PC-3 (cell line): ENCODE measurements at places on chromosomes 3 and 15. TPM values are rescaled to one million over a fixed set of nuclear protein-coding genes. Genes with fewer than 3 reads are reported as not detected.
A peak's percentile ranks its signal among the peaks of the same experiment; 100 is the strongest.

GRCh38 chr3:152156880-152157279, 111.8 kb upstream of the MBNL1 start:
- H3K4me3 ChIP-seq: no peak overlapping the region
- peaks cover 24% of the 10 kb centered on the region for H3K4me1 ChIP-seq
- no peak overlapping the region for H3K27ac ChIP-seq
- no peaks in the 10 kb centered on the region for H3K36me3 ChIP-seq
- H3K27me3 ChIP-seq: no peaks in the 10 kb centered on the region

DNA sequence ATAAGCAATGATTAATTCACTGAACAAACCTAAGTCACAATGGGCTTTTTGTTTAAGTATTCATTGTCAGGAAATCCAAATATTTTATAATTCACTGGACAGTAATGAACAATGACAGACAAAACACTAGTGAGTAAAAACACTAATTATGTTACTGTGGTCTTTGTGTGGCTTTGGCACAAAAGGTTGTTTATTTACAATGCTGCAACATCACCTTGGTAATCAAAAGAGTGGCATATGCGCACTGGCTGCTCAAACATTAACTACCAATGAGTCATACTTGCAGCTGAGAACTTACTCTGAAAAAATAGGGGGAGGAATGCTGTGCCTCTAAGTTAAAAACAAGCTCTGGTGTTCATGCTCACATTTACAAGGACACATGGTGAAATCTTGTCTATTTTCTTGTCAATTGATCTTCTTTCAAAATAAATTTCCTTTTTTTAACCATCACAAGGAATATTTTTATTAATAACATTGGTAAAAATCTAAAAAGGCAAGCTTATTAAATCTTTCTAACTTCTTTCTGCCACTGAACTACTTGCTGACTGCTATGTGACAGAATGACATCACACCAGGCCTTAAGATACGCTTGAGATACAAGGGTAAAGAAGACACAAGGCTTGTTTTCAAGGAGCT, 85.2 kb upstream of the PPIB start:
- peak; percentile 87 for DNase-seq
- H3K27me3 ChIP-seq: no peaks in the 10 kb centered on the region
- peak overlapping the region; percentile 49; the same call in 1 of the 2 replicates for H3K4me3 ChIP-seq
- H3K27ac ChIP-seq: peak overlapping the region; percentile 95

DNA sequence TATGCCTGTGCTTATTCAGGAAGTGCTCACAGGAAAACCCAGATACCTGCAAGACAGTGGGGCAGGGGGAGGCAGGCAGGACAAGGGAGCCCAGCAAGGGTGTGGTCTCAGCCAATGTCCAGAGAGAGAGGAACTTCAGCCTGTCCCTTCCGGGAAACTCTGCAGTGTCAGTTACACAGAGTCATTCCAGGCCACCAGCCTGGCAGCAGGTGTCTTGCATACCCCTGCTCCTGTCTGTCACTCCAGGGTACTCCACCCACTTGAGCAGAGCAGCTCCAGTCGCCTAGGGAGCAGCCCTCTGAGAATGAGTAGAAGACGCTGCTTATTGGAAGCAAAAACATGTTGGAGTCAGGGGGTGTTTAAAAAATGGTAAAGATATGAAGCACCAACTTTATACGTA, 431.2 kb upstream of the RGMA start:
- 0 out of 2 replicates have a peak, but pooled peaks cover 10% of the 10 kb centered on the region for H3K27me3 ChIP-seq
- no peaks in the 10 kb centered on the region for H3K36me3 ChIP-seq
- no peak overlapping the region for H3K4me3 ChIP-seq
- no peak overlapping the region for H3K27ac ChIP-seq
- no peak for DNase-seq

DNA sequence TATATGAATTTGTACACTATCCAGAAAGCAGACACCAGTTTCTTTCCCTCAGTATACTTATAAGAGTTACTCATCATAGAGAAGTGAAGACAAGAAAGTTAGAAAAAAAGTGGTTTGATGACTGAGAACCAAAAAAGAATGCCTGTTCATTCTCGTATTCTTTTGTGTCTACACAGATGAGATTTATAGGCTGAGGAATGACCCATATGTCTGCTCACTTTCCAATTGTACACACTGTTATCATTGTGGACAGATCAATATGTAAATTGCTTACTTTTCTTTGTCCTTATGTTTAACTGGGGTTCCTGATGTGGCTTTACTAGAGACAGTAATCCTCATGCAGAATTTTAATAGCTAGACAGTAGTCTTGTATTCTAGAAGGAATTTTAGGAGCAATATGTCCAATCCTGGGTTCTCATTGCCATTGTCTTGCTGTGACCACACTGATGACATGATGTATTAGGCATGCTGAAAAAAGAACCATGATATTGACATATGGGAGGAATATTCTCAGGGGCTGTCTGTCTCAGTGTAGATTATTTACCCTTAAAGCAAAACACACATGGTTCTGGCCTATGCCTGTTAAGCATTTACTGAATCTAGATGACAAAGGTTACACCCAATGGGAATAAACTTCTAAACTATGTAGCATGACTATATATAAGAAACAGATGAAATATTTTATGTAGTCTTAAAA, 669.7 kb downstream of the ROBO1 start:
- no peaks in the 10 kb centered on the region for H3K4me1 ChIP-seq
- no peak for DNase-seq

DNA sequence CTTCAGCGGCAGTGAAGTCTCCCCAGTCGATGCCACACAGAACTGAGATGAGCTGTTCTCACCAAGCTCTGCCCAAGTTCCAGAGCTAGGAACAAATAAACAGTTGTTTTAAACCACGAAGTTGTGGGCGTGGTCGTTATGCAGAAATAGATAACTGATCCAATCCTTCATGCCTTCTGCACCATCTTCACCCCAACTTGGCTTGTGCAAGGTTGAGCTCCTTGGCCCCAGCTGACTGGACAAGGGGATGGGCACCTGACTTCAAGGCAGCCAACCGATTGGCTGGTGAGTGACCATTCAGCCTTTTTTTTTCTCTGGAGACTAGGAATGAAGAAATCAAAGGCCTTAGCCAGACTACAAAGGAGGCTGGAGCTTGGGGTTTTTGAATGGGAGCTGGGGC, 23.9 kb downstream of the LINGO1 start:
- no peaks in the 10 kb centered on the region for H3K4me1 ChIP-seq
- H3K36me3 ChIP-seq: no peaks in the 10 kb centered on the region
- no peak overlapping the region for H3K4me3 ChIP-seq
- DNase-seq: no peak
- H3K27me3 ChIP-seq: no peaks in the 10 kb centered on the region

- no peaks in the 10 kb centered on the region for H3K27me3 ChIP-seq
- DNase-seq: no peak
- H3K4me3 ChIP-seq: no peak overlapping the region
- H3K36me3 ChIP-seq: 0 out of 2 replicates have a peak, but pooled peaks cover 9% of the 10 kb centered on the region
These were observed 20.5 kb downstream of the CD47 start for GRCh38 chr3:108070356-108070755.

GRCh38 chr15:75117993-75118392, 83.7 kb upstream of the C15orf39 start:
- no peak for DNase-seq
- no peaks in the 10 kb centered on the region for H3K27me3 ChIP-seq
- peaks cover 12% of the 10 kb centered on the region; the same call in 1 of the 2 replicates for H3K4me1 ChIP-seq
- H3K4me3 ChIP-seq: no peak overlapping the region

- no peaks in the 10 kb centered on the region for H3K36me3 ChIP-seq
- no peak overlapping the region for H3K27ac ChIP-seq
- H3K27me3 ChIP-seq: no peaks in the 10 kb centered on the region
- DNase-seq: no peak
- H3K4me3 ChIP-seq: no peak overlapping the region
These were observed 18.1 kb upstream of the ZBED2 start for GRCh38 chr3:111613294-111613693.

GRCh38 chr3:110755345-110755744, 316.3 kb upstream of the NECTIN3 start:
- no peaks in the 10 kb centered on the region for H3K36me3 ChIP-seq
- H3K27me3 ChIP-seq: no peaks in the 10 kb centered on the region
- H3K4me1 ChIP-seq: no peaks in the 10 kb centered on the region
- DNase-seq: no peak
- H3K4me3 ChIP-seq: no peak overlapping the region

GRCh38 chr15:48544778-48545177, 100.7 kb downstream of the FBN1 start:
- H3K27ac ChIP-seq: no peak overlapping the region
- no peaks in the 10 kb centered on the region for H3K36me3 ChIP-seq
- no peaks in the 10 kb centered on the region for H3K27me3 ChIP-seq
- H3K4me3 ChIP-seq: no peak overlapping the region
- peaks cover 8% of the 10 kb centered on the region; the same call in 1 of the 2 replicates for H3K4me1 ChIP-seq

GRCh38 chr3:193665370-193665989, 72.5 kb downstream of the OPA1 start:
- H3K36me3 ChIP-seq: peaks cover 56% of the 10 kb centered on the region; the same call in 1 of the 2 replicates
- DNase-seq: peak; percentile 63
- H3K4me1 ChIP-seq: no peaks in the 10 kb centered on the region
- no peaks in the 10 kb centered on the region for H3K27me3 ChIP-seq
- no peak overlapping the region for H3K4me3 ChIP-seq

Gene EHHADH
- total RNA-seq: 6.6 and 7.1 TPM in 2 replicates

DNA sequence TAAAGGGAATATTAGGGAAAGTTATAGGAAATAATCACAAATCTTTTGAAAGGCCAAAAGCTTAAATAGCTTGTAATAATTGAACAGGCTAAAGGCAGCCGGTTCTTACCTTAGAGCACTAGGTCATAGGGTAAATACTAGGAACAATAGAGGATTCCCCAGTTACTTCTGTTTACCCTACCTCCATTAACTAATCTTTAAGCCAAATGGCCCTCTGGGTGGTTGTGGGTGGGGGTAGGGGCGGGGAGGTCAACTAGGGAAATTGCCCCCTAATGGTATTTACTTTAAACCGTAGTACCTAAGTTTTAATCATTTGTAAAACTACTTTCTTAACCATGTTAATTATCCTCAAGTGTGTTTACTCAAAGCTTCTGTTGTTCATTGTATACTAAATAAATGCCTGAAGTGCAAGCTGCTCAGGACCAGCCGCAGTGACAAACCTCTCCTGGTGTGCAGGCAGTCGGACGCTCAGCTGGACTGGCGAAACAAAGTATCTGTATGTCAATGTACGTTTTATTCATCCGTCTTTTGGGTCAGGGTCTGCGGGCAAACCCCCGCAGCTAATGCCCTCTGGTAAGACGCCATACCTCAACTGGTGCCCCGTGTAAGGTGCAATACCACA, 18.9 kb downstream of the MAGEL2 start:
- H3K4me1 ChIP-seq: no peaks in the 10 kb centered on the region
- no peak for DNase-seq
- H3K27me3 ChIP-seq: no peaks in the 10 kb centered on the region

GRCh38 chr15:96329403-96329981, 1.0 kb upstream of the NR2F2 start:
- H3K4me1 ChIP-seq: peaks cover 32% of the 10 kb centered on the region
- peak overlapping the region; percentile 91 for H3K27ac ChIP-seq
- peak overlapping the region; percentile 85 for H3K4me3 ChIP-seq
- H3K27me3 ChIP-seq: no peaks in the 10 kb centered on the region

Gene SAMMSON
- total RNA-seq: not detected in 2 replicates

- no peak overlapping the region for H3K4me3 ChIP-seq
- H3K27me3 ChIP-seq: no peaks in the 10 kb centered on the region
- no peaks in the 10 kb centered on the region for H3K4me1 ChIP-seq
These were observed 10.0 kb upstream of the ELP6 start for GRCh38 chr3:47523310-47524073.

DNA sequence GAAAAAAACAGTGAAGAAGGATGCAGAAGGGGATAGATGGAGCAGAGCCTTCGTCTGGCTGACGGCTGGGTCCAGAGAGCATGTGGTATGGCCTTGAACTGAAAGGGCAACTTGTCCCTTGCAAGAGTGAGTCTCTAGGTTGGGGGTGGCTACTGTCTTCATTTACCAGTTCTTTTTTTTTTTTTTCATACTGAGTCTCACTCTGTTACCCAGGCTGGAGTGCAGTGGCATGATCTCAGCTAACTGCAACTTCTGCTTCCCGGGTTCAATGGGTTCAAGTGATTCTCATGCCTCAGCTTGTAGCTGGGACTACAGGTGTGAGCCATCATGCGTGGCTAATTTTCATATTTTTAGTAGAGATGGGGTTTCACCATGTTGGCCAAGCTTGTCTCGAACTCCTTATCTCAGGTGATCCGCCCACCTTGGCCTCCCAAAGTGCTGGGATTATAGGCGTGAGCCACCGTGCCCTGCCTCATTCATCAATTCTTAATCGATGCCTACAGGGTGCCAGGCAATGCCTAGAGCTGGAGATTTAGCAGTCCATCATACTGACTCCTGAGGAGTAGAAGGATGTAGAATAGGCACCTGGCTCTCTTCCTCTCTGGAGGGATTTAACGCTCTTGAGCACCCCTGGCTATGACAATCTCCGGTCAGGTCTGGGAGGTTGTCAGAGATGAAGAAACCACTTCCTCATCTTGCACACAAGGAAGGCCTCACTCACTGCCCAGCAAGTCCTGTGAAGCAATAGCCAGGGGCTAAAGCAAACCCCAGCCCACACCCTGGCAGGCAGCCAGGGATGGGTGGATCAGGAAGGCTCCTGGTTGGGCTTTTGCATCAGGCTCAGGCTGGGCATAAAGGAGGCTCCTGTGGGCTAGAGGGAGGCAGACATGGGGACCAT, at the start of gene CAMP:
CAMP (plus strand) TSS at position 880 of the 898 bp plus-strand sequence; CDS start at position 897, 17 bp downstream.
- H3K36me3 ChIP-seq: no peaks in the 10 kb centered on the region
- H3K27me3 ChIP-seq: no peaks in the 10 kb centered on the region
- peaks cover 12% of the 10 kb centered on the region for H3K4me1 ChIP-seq

DNA sequence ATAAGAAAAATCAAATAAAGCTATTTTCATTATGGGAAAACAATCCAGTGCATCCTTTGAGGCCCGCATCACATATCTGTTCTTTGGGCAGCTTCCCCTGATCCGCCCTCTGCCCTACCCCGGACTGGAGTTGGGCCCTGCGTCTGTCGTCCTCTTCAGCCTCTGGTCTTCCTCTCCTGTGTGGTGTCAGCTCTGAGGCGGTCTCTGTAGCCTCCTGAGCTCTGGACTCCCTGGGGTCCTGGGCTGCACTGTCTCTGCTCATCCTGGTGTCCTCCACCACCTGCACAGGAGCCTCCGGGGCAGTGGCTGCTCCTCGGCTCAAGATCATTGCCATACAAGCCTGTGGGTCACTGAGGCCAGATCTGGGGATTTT, 7.4 kb upstream of the SNX22 start:
- H3K36me3 ChIP-seq: no peaks in the 10 kb centered on the region
- H3K27ac ChIP-seq: no peak overlapping the region
- H3K4me1 ChIP-seq: no peaks in the 10 kb centered on the region

Gene FHIT
- total RNA-seq: 1.2 and 3.6 TPM in 2 replicates

Gene HHLA2
- not detected in 2 replicates for total RNA-seq

Gene ZIC1
- not detected in 2 replicates for total RNA-seq

GRCh38 chr15:100208921-100209603, 132.7 kb downstream of the ADAMTS17 start:
- no peak for DNase-seq
- peaks cover 11% of the 10 kb centered on the region for H3K4me1 ChIP-seq
- H3K27me3 ChIP-seq: no peaks in the 10 kb centered on the region
- no peak overlapping the region for H3K4me3 ChIP-seq
- no peak overlapping the region for H3K27ac ChIP-seq
